M059J (cell line): ENCODE measurements at places on chromosomes 2 and 18.

DNA sequence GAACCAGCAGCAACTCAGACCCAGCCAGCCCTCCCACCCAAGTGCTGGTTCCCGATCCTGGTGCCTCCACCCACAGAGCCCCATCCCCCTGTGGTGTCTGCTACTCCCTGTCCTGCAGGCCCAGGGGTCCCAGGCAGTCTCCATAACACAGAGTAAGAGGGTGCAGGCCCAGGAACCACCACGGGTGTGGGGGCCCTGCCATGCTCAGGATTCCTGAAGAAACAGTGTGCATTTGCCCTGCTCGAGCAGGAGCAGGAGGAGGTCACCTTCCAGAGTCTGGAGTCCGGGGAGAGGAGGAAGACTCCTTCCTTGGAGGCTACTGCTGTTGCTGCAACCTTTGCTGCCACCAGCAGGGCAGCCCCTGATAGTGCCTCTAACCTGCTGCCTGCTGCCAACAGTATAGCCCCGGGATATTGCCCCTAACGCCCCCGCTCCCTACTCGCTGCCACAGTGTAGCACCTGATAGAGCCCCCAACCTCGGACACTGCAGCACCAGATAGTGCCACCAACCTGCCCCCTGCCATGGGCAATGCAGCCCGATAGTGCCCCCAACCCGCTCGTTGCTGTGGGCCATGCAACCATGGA lies 46.8 kb upstream of the ANKRD62 start:
- DNase-seq = peak; percentile 12

DNA sequence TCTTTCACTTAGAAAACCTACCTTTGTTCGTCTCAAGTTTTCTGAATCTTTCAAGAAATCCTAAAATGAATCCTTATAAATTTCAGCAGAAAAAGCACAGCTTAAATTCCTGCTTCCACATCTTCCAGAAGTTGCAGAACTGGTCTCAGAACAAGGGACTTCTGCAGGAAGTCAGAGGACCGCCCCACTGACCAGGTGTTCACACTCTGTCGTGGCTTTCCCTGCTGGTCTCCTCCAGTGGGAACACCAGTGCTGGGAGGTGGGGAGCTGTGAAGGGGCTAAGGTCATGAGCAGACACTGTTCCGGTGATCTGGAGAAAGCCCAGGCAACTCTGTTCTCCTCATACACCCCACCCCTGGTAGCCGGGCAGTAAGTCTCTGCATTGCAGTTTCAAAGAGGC lies 3.5 kb downstream of the FAM110C start:
- no peak for DNase-seq

GRCh38 chr2:71671203-71671854 lies 218.0 kb downstream of the DYSF start:
- no peak for DNase-seq

- DNase-seq = no peak
These were observed 277.6 kb downstream of the EXOC6B start for GRCh38 chr2:72548081-72548764.

DNA sequence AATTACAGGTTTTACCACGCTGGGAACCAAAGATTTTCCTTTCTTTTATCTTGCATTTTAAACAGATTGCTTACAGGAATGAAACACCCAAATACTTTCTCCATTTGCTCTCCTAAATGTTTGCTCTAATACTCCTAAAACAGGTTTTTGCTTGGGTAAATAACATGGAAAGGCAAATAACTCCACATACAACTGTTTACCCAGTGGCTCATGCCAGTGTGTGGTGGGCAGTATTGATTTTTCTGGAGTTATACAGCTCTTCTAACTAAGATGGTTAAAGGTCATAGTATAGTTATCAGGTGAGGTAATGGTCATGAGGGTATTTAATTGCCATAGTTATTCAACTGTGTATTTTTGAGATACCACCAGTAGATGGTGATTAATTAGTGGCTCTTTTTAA lies 61.2 kb upstream of the RAB27B start:
- DNase-seq = no peak

- no peak for DNase-seq
These were observed 113.5 kb upstream of the FZD5 start for GRCh38 chr2:207883002-207883780.

DNA sequence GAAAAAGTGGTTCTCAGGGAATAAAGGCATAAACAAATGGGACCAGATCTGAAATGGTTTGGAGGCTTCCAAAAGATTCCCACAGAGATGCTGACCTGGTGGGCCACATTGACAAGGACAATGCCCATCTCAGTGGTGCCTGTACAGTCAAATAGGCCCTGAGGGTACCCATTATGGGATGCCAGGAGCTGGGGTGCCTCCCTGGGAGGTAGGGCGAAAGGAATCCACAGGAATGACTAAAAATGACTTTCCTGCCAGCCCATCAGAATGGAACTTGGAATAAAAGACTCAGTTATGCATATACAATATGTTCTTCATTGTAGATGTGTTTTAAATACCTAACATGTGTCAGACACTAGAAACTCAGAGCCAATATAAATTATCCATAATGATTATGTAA lies 248.5 kb downstream of the RNF144A start:
- DNase-seq = peak; percentile 38

DNA sequence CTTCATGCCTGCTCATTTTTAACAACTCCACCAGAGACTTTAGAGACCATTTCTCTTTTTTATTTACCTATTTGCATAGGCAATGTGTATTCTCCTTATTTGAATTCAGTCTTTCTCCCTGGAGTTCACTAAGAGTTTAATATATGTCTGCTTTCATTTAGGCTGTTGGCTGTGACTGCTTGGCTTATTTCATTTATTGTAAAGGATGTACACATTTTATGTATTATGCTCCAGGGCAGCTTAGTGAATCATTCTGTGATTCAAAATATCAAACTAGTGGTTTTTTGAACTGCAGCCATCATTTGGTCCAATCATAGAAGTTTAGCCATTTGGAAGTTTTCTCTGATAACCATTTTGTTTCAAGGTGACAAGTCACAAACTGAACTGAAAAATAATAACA lies 229.6 kb downstream of the LPIN1 start:
- no peak for DNase-seq

- DNase-seq = no peak
These were observed 99.2 kb upstream of the ITGA4 start for GRCh38 chr2:181357979-181358378.

DNA sequence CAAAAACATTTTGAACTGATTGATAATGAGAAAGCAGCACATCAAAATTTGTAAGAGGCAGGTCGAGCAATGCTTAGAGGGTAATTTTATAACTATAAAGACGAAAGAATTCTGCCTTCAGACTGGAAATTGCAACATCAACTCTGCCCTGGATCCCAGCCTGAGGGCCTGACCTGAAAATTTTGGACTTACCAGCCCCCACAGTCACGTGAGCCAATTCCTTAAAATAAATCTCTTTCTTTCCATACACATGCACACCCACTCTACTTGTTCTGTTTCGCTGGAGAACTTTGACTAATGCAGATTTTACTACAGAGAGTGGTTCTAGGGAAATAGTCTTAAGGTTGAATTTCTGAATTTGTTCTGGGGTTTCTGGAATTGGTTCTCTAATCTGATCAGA lies 14.6 kb upstream of the ACOXL start:
- DNase-seq = no peak
